ENCODE measurements at places on chromosomes 4 and X.

- DNase-seq, result no peak
Measured at GRCh38 chrX:1649621-1650020, 34.8 kb downstream of the ASMT start.

- DNase-seq, result no peak
Measured at GRCh38 chr4:181672751-181673150, 570.5 kb upstream of the TENM3 start.

GRCh38 chrX:121161501-121161933 is 114.1 kb downstream of the GLUD2 start:
- no peak for DNase-seq

DNA sequence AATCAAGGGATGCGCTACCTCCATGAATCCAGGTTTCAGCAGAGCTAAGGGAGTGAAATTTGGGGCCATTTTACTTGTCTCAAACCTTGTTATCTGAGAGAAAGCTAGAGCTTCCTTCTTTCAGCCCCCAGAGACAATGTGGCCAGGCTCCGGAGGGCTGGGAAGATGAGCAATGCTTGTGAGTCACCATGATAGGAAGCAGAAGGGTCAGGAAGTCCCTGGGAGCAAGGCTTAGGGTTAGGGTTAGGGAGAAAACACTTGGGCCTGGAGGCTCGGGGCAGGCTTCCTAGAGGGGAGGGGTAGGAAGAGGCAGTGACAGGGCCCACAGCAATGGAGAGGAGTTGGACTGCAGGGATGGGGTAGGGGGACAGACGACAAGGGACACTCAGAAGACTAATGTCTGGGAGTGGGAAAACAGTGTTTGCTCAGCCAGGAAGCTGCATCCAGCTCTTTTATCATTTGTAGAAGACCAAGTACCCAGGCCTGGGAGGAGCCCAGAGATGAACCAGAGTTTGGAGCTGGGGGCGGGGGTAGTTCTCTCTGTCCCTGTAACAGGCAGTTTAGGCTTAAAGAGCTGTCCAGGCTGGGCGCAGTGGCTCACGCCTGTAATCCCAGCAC is 16.4 kb upstream of the PORCN start:
- no peak for DNase-seq
